ENCODE measurements at places on chromosomes 12 and 14.

GRCh38 chr14:22773162-22774010 is 6.9 kb downstream of the OXA1L start:
- DNase-seq = no peak

- DNase-seq = peak; percentile 69
These were observed 34.6 kb downstream of the SPRING1 start for GRCh38 chr12:116703214-116703795.

- peak; percentile 63 for DNase-seq
These were observed 657.5 kb upstream of the TBX3 start for GRCh38 chr12:115341442-115341841.

GRCh38 chr12:132341318-132342050 is 12.1 kb upstream of the GALNT9 start:
- DNase-seq = no peak

DNA sequence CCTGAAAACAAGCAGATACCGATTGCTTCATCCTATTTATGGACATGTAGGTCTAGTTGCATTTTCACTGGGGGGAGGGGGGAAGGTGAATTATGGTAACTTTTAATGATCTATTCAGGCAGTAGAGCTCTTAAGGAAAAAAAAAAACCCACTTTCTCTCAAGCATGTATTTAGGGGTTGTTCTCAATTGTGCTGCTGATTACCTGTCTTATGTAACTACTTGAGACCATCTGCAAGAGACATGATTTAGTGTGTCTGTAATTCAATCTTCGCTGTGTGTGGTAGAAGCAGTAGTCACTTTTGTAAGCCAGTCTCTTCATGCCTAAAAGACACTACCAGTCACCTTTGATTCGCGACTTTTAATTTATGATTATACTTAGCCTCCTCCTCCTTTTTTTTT is 8.9 kb downstream of the CALM1 start:
- DNase-seq = no peak

DNA sequence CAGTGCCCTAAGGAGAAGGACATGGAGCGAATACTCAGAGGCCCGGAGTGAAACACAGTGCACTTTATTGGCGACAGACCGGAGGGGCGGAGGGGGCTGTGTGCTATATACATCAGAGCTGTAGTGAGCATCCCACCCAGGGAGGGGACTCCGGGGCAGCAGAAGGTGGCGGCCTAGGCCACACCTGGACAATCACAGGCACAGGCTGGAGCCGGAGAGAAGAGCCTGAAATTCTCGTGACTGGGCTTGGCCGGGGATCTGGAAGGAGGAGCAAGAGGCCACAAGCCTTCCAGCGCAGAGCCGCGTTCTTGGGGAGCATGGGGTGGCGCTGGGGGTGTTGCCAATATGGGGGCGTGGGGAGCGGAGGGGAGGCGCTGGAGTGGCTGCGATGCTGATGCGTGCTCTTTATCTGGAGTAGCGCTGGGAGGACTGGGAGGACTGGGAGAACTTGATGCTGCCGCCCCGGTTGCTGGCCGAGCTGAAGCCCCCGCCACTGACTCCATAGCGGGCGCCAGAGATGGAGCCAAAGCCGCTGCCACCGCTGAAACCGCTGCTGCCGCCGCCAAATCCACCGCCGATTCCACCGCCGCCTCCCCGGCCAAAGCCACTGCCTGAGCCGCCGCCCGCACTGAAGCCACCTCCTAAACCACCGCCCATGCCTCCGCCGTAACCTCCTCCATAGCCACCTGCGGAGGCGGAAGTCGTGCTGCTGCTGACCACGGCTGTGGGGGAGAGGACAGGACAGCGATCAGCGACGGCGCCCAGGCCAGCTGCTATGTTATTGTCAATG is 6.1 kb downstream of the KRT3 start:
- DNase-seq = no peak

DNA sequence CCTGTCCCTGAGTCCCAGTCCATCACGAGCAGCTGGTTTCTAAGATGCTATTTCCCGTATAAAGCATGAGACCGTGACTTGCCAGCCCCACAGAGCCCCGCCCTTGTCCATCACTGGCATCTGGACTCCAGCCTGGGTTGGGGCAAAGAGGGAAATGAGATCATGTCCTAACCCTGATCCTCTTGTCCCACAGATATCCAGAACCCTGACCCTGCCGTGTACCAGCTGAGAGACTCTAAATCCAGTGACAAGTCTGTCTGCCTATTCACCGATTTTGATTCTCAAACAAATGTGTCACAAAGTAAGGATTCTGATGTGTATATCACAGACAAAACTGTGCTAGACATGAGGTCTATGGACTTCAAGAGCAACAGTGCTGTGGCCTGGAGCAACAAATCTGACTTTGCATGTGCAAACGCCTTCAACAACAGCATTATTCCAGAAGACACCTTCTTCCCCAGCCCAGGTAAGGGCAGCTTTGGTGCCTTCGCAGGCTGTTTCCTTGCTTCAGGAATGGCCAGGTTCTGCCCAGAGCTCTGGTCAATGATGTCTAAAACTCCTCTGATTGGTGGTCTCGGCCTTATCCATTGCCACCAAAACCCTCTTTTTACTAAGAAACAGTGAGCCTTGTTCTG is 41.6 kb downstream of the DAD1 start:
- DNase-seq = no peak

DNA sequence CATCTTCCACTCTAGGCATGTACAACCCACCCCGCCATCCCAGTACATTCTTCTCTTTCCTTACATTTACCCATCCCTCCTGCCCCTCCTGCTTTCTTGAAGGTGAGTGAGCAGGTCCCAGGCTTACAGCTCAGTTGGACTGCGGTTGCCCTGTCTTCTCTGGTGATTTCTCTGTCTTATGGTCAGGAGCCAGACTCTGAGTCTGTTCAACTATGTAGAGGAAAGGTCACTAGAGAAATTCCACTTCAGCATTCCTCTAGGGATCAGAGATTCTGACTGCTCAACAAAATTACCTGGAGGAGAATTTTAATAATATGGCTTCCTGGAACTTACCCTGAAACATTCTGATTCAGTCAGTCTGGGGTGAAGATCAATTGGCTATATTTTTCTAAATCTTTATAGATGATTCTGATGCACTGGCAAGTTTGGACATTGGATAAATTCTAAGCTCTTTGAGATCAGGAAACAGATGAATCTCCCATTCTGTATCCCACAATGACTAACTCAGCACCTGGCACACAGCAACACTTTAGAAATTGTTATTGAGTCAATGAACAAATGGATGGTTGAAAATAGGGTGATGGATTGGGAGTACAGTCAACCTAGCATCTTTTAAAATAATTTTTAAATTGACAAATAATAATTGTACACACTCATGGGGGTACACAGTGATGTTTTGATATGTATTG is 128.6 kb upstream of the HIF1A start:
- DNase-seq = no peak

- no peak for DNase-seq
These were observed 12.1 kb upstream of the ESPL1 start for GRCh38 chr12:53255996-53256395.

GRCh38 chr14:100106250-100107112 is 41.3 kb downstream of the EVL start:
- DNase-seq = no peak

- no peak for DNase-seq
These were observed 24.2 kb downstream of the TMEM30B start for GRCh38 chr14:61256826-61257468.

- DNase-seq = no peak
These were observed 556.7 kb downstream of the TMEM121 start for GRCh38 chr14:106083082-106083481.

Measured in breast epithelium (tissue), 4 donors.